ENCODE measurements at places on chromosomes 5 and 9.

- DNase-seq, result no peak
Measured at GRCh38 chr5:14588145-14588544, 6.6 kb downstream of the OTULINL start.

DNA sequence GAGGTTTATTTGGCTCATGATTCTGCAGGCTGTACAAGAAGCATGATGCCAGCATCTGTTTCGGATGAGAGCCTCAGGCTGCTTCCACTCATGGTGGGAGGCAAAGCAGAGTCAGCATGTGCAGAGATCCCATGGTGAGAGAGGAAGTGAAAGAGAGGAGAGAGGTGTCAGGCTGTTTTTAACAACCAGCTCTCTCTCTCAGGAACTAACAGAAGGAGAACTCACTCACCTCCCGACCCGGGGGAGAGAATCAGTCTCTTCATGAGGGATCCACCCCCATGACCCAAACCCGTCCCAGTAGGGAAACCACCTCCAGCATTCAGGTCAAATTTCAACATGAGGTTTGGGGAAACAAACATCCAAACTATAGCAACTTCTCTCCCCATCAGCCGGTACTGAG lies 187.7 kb downstream of the ENC1 start:
- no peak for DNase-seq

- no peak for DNase-seq
Measured at GRCh38 chr9:101029315-101030085, 973 bp downstream of the PLPPR1 start.

GRCh38 chr9:89138463-89139390 lies 39.9 kb downstream of the SHC3 start:
- no peak for DNase-seq

DNA sequence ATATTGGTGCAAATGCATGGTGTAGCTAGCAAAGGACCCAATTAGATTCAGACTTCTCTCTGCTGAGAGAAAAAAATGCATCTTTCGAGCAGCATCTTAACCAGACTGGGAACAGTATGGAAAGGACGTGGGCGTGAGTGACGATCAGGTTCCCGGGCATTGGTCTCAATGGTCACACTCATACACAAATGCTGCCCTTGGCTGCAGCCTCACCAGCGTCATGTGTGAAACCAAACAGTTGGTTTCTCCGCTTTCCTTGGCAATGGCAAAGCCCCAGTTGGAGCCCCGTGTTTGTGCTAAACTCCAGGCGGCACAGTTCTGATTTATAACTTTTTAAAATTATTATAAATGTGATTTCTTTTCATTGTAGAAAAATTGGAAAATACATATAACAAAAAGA lies 237.8 kb downstream of the SEC61B start:
- no peak for DNase-seq

DNA sequence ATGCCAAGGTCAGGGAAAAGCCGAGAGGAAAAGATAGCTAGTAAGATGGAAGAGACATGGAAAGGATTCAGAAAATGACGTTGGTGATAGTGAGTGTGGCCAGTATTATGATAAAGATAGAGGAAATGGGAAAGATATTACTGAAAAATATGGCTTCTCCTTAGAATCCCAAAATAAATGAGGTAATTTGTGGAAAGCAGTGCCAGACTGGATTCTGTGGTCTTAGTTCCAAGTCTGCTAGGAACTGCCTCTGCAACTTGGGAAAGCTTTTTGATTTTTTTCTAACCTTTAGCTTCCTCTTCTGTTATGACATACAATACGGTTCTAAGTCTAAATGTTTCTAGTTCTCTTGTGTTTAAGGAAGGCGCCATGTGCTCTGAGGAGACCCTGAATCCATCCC lies 54.2 kb downstream of the GRIA1 start:
- DNase-seq, result no peak

DNA sequence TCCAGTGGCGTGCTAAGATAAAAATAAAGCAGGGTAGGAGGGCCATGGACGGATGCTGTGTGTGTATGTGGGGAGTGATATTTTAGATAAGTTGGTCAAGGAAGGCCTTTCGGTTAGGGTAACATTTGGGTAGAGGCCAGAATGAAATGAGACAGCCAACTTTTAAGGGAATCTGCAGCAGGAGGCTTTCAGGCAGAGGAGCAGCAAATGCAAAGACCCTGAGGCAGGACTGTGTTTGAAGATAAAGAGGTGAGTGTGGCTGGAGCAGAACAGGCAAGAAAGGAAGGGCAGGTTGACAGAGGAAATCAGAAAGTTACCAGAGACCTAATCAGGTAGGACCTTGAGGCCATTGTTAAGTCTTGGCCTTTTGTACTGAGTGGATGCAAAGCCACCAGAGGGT lies 106.2 kb downstream of the MAST4 start:
- no peak for DNase-seq

- no peak for DNase-seq
Measured at GRCh38 chr5:94700592-94700991, 82.1 kb downstream of the SLF1 start.

DNA sequence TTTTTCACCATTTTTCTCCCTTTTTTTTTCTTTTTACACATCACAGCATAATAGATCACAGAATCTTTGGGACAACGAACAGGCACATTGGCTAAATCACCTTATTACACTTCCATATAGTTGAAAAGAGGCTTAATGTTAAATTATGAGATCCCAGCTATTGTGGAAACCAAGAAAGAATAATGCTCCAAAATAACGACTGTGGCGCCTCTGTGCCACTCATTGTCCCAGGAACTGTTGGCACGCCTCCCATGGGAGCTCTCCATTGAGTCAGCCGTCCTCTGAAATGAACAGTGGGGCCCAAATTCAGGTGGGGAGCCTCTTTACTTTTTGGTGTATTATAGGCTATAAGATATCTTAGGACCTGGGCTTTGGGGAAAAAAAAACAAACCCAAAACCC lies 82.2 kb upstream of the NFIB start:
- no peak for DNase-seq

DNA sequence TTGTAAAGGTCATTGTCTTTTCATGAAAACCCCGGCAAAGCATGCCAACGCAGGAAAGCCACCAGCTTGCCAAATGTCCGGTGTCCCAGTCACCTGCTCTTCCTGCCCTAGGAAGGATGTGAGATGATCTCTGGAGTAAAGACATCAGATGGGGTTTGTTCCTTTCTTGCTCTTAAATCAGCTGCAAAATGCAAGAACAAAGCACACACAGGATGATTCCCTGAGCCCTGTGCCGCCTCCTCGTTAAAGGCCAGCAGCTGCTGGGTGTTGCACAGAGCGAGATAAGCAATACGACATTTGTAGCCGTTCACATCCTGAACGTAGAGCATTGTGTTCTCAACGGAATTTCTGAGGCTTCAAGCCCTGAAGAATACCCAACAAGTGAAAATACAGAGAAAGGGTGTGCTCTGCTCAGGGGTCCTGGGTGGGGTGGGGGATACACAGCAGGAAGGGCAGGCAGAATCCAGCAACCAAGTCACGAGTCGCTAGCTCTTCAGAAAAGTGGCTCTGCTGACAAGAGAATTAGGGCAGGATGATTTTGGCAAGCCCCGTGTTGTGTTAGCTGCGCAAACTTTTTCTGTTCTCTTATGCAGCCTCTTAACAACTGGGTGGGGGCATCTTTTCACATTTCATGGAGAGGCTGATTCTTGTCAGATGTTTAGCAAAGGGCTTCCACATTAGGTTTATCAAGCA lies 229.2 kb upstream of the MAP3K1 start:
- no peak for DNase-seq

DNA sequence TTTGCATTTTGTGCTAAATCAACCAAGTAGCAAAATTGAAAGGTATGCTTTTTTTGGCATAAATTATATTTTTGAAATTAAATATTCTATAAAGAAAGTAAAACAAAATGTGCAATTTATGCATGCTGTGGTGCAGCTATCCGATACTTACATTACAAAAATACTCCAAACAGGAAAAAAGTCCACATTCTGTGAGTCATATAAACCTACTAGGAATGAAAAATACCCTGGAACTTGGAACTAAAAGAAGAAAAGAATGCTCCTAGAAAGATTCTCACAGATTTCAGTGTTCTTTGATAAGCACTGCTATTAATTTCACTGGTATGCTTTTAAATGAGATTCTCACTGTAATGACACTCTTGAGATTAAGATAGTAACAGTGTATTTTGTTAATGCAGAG lies 92.6 kb downstream of the OSMR start:
- DNase-seq, result no peak

GRCh38 chr9:124771867-124772679 lies 962 bp upstream of the NR6A1 start:
- peak; percentile 19 for DNase-seq

DNA sequence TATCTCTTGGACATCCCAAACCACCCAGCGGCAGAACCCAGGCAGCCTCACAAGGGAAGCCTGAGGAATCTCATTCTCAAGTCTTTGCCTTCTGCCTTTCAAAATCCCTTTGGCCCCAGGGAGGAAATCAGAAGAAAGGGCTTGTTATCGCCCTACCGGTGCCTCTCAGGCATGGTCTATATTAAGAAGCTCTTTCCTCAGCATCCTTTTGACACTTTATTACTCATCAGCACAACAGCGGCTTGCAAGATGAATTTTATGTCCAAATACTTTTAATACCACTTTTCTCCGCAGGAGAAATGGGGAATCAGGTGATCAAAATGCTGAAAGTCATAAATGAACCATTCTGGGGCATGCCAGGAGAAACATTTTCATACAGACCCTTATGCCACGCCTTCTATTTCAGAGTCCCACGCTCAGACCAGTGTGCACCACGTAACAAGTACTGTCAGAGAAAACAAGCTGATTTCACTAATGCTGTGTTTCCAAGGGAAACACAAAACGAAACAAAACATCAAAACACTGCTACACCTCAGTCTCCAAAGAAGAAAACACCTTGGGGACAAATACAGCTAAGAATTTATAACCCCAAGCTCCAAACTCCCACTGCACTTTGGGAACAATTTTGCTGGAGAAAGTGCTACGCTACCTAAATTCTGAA lies 30.0 kb downstream of the RAPGEF1 start:
- DNase-seq, result no peak
